Left lobe of liver (tissue), 2 donors: ENCODE measurements at places on chromosomes 16 and 17. TPM values are rescaled to one million over a fixed set of nuclear protein-coding genes. Genes with fewer than 3 reads are reported as not detected.

DNA sequence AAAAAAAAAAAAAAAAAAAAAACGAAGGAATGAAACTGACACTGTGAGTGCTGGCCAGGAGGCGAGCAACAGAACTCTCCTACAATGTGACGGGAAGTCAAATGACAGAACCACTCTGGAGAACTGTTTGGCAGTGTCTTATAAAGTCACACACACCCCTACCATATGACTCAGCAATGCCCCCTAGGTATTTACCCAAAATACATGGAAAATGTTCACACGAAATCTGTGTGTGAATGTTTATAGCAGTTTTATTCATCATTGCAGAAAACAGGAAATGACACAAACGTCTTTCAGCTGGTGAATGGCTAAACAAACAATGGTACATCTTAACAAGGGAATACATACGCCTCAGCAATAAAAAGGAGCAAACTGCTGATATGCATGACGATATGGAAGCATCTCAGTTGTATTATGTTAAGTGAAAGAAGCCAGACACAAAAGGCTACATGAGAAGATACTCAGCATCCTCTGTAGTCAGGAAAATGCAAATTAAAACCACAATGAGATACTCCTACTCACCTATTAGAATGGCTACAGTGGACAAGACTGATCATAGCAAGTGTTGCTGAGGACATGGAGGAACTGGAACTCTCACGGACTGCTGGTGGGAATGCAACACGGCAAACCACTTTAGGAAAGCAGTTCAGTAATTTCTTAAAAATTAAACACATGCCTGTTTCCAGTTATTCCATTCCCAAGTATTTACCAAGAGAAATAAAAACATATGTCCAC is 74.7 kb downstream of the TBC1D16 start:
- DNase-seq: no peak

GRCh38 chr16:48862087-48862532 is 252.1 kb upstream of the N4BP1 start:
- DNase-seq: no peak

GLIS2 gene
- total RNA-seq: 1.6 TPM

- no peak for DNase-seq
Measured at GRCh38 chr16:468068-468821, 42.8 kb downstream of the RAB11FIP3 start.

GRCh38 chr16:52547004-52547833 is at the start of gene TOX3:
Gene TOX3 (minus strand): TSS chr16:52547143. CDS start chr16:52546723, 420 bp downstream.
- peak; percentile 50 for DNase-seq

CPNE7 gene
- 0.88 TPM for total RNA-seq

GGT6 gene
- total RNA-seq: 0.35 TPM
